ENCODE measurements at places on chromosomes 4 and X.
A peak's percentile ranks its signal among the peaks of the same experiment; 100 is the strongest.

DNA sequence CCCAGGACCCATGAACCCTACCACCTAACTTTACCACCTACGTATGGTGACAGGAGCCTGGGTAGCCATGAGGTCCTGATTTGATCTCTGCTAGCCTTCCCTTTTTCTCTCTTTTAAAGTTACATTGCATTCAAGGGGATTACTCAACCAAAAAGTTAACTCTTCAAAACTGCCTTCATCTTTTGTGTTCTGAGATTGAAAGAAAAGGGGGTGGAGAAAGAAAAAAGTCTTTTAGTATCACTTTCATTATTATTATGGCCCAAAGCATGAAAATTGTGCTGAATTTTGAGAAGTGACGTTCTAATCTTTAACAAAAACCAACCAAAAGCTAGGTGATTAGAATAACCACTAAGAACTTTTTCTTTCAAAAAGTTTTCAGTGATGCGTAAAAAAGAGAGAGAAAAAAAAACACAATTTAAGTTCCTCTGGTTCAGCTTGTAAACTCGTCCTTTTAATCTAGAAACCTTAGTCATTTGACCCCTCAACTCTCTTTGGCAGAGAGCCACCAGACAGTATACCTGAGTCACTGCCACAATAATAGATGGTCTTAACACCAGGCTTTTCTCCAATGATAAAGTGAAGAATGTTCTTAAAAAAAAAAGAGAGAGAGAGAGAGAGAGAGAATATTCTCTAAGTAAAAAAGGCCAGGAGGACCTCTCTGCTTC is 347.4 kb upstream of the FGF13 start:
- no peak for DNase-seq

DNA sequence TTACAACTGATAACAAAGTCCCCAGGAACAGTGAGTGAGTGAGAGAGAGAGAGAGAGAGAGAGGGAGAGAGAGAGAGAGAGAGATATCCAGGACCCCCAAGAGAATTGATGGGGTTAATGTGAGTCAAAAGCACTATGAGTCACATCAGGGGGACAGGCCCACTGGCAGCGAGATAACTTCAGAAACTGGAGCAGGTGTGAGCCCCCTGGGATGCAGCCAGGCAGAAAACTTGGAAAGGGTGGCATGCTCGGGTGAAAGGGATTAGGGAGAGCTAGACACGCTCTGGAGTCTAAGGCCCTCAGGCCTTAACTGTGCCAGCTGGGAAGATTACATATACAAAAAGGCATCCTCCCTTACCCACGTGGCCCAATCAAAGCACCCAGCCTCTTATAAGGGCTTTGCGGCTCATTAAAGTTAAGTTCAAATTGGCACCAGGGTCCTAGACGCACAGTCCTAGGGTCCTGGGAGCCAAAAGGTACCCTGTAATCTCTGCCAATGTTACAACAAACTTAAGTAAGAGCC is 841 bp downstream of the ACOT9 start:
- DNase-seq: no peak

DNA sequence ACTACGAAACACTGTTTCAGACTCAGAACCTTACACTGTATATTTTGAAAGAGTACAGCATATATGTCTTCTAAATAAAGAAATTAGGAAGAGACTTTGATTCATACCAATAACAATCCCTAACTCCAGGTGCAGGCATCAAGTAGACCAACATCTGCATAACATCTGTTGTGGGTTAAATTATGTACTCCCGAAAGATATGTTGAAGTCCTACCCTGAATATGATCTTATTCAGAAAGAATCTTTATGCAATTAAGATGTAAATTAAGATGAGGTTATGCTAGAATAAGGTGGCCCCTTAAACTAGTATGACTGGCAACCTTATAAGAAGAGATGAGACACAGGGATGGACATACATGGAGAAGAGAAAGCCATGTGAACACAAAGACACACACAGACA is 117.9 kb downstream of the INPP4B start:
- no peak for DNase-seq

- DNase-seq: peak; percentile 19
Observed at GRCh38 chr4:76896614-76897535, 1.1 kb downstream of the SOWAHB start.

DNA sequence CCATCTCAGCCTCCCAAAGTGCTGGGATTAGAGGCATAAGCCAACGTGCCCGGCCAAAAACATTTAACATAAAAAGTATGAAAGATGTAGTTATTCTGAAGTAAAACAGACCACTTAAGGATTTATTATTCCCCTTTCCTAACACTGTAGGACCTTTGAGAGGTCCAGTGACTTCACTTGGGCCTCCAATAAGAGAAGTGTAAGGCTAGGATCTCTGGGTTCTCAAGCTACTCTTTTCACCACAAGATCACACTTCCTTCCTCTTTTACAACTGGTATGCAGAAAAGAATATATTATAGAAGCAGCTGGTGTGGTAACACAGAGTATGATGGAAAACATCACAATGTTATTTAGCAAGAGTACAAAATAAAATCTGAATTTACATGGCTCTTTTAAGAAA is 30.2 kb upstream of the CCNG2 start:
- DNase-seq: no peak

DNA sequence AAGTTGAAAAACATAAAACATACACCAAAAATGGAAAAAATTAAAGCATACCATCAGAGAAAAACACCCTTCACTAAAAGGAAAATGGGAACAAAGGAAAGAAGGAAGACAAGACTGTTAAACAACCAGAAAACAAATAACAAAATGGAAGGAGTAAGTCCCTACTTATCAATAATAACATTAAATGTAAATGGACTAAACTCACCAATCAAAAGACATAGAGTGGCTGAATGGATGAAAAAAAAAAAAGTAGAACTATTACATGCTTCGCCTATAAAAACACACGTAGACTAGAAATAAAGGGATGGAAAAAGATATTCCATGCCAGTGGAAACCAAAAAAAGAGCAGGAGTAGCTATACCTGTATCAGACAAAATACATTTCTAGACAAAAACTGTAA is 19.4 kb upstream of the TMSB15A start:
- DNase-seq: no peak

- DNase-seq: peak; percentile 10
Observed at GRCh38 chrX:66046612-66047235, 6.8 kb upstream of the VSIG4 start.

GRCh38 chrX:102841706-102842003 is 95.4 kb upstream of the RAB40AL start:
- DNase-seq: no peak

DNA sequence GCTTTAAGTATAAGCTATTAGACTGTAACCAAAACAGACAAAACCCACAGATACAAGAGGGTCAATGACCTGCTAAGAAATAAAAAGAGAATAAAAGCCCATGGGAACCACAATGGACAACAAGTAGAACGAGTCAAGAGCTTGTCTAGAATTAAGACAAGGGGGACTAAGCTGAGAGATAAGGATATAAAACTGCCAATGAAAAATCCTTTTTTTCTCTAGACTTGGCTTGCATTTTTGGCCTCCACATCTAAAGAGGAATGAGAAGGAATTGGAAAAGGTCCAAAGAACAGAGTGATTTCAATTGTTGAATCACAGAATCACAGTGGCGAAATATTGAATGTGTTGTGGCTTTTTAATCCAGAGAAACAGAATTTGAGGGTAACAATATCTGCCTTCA is 135.7 kb downstream of the QDPR start:
- DNase-seq: no peak

- DNase-seq: no peak
Observed at GRCh38 chrX:133857640-133858269, 127.6 kb downstream of the GPC3 start.

DNA sequence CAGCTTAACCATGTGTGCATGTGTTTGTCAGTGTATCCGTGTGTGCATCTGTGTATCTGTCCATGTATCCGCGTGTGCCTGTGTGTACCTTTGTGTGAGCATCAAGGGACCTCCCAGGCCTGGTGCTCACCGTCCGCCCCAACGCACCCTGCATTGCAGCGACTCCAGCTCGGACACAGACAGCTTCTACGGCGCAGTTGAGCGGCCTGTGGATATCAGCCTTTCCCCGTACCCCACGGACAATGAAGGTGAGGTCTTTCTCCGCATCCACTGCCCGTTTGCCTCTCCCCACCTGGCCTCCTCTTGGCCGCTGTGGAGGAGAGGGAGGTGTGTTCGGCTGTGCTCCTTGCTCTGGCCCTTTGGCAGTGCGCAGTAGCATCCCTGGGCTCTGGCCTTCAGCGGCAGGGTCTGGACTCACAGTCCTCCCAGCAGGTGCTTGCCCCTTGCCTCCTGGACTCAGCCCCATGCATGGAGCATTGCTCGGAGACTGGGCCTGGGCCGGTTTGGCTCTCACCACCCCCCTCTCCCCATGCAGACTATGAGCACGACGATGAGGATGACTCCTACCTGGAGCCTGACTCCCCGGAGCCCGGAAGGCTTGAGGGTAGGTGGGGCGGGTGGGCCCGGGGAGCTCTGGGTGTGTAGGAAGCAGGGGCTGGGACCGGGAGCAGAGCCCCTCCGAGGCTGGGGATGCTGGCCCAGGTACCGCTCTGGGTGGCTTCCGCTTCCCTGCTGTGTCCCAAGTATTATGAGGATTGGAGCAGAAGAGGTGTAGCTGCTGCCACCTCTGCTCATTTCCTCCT is 16.4 kb upstream of the ADD1 start:
- no peak for DNase-seq

DNA sequence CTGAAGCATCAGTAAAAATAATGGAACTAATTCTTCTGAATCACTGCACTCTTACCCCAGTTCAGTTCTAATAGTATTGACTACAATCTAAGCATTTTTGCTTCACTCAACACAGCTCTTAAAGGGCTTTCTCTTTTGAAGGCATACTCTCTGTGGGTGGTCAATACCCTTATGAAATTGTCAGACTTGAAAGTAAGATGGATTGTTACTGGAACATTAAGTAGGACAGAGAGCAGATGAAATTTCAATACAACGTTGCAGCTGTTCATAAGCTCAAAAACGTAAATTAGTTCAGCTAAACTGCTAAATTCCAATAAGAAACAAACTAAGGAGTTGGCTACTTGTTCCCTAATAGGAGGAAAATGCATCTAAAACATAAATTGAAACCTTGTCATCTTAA is 352.3 kb upstream of the TENM3 start:
- DNase-seq: no peak

GRCh38 chr4:68346461-68346860 is 3.4 kb downstream of the YTHDC1 start:
- no peak for DNase-seq

DNA sequence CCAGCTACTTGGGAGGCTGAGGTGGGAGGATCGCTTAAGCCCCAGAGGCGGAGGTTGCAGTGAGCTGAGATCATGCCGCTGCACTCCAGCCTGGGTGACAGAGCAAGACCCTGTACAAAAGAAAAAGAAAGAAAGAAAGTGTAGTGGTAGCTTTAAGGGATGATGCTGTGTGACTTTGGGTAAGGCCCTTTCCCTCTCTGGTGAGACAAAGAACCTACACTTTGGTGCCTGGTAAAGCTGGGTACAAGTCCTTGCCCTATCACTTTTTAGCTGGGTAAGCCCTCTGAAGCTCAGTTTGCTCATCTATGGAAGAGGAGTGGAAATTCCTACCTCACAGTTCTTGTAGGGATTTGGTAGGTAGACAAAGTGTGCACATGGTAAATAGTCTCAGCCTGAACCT is 1.7 kb upstream of the IQSEC2 start:
- DNase-seq: no peak

GRCh38 chr4:40548256-40548655 is 81.4 kb downstream of the RBM47 start:
- no peak for DNase-seq

DNA sequence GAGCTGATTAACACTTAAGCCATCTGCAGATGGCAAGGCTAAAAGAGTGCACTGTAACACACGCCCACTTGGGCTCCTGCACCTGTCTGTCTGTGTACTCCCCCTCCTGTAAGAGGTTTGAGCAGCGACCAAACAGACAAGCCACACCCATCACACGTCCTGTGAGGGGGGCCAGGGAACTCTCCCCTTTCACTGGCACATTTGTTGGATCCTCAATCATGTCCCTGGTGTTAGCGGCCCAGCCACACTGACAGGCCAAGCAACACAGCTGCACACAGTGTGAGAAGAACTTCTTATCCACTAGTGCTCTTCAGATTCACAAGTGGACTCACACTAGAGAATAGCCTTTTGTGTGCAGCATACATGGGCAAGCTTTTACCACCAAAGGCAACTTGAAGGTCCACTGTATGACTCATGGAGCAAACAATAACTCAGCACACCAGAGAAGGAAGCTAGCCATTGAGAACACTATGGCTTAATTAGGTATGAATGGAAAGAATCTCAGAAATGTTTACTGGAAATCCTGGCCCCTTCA is 29.1 kb upstream of the UTP14A start:
- DNase-seq: no peak

GRCh38 chr4:6727081-6727942 is 11.3 kb downstream of the BLOC1S4 start:
- no peak for DNase-seq

GRCh38 chr4:33477715-33478114 is 2757.5 kb downstream of the PCDH7 start:
- DNase-seq: no peak

DNA sequence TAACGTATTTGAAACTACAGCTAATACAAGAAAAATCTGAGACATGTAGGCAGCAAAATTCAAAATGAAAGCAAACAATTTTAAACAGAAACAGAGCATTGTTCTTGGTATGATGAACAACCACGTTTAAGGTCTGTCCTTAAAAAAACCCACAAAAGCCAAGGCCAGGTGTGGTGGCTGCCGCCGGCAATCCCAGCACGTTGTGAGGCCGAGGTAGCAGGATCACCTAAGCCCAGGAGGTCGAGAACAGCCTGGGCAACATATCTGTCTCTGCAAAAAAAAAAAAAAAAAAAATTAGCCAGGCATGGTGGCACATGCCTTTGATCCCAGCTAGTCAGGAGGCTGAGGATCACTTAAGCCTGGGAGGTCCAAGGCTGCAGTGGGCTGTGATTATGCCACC is 13.7 kb downstream of the RWDD4 start:
- no peak for DNase-seq

GRCh38 chr4:62037571-62037970 is 837.4 kb downstream of the ADGRL3 start:
- DNase-seq: no peak

DNA sequence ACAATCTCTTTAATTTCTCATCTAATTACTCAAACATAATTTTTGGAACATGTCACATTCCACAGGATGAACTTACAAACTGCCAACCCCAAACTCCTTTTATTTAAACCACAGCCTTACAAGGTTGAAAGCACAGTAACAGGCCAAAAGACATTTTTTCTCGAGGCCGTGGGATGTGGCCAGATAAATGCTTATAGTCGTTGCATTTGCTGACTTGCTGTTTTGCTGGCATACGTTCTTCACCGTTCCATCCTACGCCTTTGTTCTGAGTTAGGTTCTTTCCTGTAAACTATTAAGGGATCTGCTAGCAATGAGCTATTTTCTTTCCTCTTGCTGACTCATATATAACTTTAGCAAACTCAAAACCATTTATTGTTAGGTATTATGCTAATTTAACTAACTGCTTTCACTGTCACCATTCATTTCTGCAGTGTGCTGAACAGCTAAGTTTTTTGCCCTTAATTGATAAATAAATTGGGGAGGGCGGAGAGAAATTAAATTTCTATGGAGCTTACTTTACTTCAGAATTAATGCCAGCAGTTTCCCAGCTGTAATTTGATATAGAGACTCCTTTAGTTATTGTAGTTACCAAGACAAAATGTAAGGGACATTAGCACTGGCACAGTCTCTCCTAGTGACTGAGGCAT is 135.1 kb upstream of the PACRGL start:
- DNase-seq: no peak

All from stimulated activated CD4-positive, alpha-beta T cell treated with anti-CD3 and anti-CD28 coated beads, Interleukin-1b, Interleukin-23, amount 100 ng/mL, for 4 hours (primary cell).